ENCODE measurements at places on chromosomes 5 and 9.

DNA sequence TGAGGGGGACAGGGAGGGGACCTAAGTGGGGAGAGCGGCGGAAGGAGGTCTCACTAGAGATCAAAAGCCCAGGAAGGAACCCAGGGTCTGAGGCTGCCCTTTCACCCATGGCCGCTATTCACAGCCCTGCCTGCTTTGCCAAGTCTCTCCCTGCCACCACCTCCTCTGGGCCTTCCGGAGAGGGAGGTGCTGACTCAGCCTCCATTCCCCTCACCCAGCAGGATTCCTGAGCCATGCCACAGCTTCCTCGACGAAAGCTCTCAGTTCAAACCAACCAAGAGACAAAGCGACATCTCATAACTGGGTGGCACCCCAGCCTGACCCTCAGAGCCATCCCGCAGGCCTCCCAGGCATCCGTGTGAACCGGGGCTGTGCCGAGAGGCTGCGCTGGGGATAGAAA is 36.7 kb downstream of the PAX5 start:
- DNase-seq: no peak

- peak; percentile 14 for DNase-seq
Observed at GRCh38 chr5:1516615-1517601, 6.9 kb downstream of the LPCAT1 start.

- no peak for DNase-seq
Observed at GRCh38 chr9:124511426-124511840, 4.2 kb upstream of the NR5A1 start.

DNA sequence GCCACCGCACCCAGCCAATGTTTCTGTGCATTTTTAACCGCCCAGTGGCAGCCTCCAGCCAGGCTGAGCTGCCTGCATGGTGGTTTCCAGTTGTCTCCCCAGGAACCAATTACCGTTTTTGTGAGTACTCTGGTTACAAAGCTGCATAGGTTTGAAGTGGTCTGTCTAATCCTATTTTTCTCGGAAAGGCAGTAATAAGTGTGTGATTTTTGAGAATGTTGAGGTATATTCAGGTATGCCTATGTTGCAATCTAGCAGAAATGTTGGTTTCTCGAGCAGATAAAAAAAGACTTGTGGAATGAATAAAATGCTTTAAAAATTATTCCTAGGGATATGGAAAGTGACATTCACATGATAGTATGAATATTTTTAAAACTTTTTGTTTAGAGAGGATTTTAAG is 41.5 kb upstream of the ANKH start:
- DNase-seq: peak; percentile 37

- DNase-seq: peak; percentile 5
Observed at GRCh38 chr5:136656811-136657210, 291.5 kb upstream of the TRPC7 start.

- no peak for DNase-seq
Observed at GRCh38 chr9:15272377-15272928, 34.6 kb downstream of the TTC39B start.

DNA sequence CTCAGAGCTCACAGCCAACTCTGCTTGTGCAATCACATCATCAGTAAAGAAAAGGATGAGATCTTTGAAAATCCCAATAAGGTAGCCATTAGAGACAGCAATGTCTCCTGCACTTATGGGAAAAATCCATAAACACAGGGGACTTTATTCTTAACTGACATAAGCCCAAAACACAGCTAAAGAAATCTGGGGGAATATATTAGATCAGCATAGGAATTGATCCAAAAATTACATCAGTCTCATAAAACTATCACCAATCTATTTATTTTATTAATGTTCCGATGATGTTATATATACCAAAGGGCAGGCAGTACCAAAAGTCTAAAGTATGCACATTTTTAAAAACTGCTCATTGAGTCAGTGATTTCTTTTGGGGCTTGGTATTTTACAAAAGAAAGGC is 6.9 kb downstream of the MRPS27 start:
- DNase-seq: no peak

- no peak for DNase-seq
Observed at GRCh38 chr9:109474170-109474569, 23.9 kb downstream of the PTPN3 start.

DNA sequence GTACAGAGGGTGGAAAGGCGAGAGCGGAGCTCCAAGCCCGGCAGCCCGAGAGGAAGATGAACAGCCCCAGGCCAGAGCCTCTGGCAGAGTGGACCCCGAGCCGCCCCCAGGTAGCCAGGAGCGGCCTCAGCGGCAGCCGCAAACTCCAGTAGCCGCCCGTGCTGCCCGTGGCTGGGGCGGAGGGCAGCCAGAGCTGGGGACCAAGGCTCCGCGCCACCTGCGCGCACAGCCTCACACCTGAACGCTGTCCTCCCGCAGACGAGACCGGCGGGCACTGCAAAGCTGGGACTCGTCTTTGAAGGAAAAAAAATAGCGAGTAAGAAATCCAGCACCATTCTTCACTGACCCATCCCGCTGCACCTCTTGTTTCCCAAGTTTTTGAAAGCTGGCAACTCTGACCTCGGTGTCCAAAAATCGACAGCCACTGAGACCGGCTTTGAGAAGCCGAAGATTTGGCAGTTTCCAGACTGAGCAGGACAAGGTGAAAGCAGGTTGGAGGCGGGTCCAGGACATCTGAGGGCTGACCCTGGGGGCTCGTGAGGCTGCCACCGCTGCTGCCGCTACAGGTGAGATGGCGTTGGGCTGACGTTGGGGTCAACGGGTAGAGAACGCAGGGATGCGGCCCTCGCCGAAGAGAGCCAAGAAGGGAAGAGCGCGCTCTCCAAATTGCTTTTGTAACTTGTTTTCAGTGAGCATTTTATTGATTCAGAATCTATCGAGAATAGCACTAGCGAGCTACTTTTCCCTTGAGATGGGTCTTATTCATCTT is at the start of gene PTGER4:
TSS of gene PTGER4 (plus strand) at position 3 of the 769 bp plus-strand sequence. CDS start 1,079 bp downstream, outside the sequence.
- no peak for DNase-seq

- no peak for DNase-seq
Observed at GRCh38 chr9:6897898-6898302, 140.1 kb downstream of the KDM4C start.

DNA sequence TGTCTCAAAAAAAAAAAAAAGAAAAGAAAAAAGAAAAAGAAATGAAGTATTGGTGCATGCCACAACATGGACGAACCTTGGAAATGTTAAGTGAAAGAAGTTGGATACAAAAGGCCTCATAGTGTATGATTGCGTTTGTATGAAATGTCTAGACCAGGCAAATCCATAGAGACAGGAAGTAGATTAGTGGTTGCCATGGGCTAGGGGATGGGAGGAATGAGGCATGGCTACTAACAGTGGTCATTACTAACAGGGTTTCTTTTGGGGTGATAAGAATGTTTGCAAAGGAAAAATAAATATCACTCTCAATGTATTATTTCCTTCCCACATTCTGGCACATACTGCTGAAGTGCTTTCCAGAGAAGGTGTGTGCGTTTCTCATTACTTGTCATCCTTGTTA is 44.1 kb downstream of the UGCG start:
- DNase-seq: no peak

DNA sequence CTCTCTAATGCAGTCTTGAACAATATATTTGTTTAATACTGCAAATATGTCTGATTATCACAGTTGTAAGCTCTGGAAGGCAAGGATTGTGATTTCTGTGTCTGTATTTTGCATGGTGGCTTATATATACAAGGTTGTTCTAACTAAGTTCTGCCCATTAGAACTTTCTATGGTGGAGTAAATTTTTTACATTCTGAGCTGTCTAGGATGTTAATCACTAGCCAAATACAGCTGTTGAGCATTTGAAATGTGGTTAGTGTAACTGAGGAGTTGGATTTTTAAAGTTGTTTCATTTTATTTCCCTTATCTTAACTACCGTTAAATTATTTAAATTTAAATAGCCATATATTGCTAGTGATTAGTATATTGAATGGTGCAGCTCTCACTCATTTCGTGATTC is 64.3 kb upstream of the DMRTA1 start:
- DNase-seq: no peak

GRCh38 chr5:168746893-168747640 is 167.9 kb upstream of the PANK3 start:
- no peak for DNase-seq

- no peak for DNase-seq
Observed at GRCh38 chr5:84237126-84237525, 147.6 kb downstream of the EDIL3 start.

DNA sequence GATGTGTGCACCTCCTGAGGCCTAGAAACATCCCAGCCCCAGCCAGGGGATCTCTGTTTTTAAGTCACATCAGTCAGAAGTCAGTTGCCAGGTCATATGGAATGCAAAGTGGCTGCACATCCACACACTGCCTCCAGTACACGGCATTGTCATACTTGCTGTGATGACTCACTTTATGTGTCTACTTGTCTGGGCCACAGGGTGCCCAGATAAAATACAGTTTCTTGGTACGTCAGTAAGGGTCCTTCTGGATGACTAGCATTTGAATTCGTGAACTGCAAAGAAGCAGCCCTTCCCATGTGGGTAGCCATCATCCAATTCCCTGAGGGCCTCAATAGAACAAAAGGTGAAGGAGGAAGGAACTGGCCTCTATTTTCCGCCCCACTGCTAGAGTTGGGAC is 27.7 kb downstream of the AUH start:
- peak; percentile 5 for DNase-seq

DNA sequence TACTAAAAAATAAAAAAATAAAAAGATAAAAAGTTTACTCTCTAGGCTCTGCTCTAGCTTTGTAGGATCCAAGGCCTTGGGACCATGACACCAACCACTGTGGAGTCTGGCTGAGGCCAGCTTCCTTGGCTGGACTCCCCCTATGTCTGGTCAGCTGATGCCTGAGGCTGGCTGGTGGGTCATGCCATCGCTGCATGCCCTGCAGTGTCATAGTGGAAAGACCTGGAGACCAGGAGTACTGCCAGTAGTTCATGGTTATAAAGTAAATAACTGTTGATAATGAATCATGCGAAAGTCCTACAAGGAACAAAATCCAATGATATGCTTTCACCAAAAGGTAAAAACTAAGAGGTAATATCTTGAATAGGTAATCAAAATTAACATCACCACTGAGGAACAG is 43.2 kb downstream of the GARNL3 start:
- no peak for DNase-seq

DNA sequence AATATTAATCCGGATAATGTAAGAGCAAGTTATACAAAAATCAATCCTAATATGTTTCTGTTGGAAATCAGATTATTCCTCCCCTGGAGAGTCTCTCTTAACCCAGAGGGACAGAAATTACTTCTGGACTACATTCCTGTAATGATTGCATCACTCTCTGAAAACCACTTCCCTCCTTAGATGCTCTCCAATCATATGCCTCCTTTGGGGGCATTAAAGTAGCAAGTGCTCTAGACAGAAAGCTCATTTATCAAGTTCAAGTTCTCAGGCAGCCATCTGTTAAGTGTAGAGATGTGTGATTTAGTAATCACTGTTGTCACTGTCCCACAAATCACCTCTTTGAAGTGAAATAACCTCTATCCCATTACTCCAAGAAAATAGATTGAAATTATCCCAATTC is 247.1 kb downstream of the SLCO4C1 start:
- no peak for DNase-seq

GRCh38 chr5:88145221-88145610 is 123.4 kb downstream of the TMEM161B start:
- no peak for DNase-seq

DNA sequence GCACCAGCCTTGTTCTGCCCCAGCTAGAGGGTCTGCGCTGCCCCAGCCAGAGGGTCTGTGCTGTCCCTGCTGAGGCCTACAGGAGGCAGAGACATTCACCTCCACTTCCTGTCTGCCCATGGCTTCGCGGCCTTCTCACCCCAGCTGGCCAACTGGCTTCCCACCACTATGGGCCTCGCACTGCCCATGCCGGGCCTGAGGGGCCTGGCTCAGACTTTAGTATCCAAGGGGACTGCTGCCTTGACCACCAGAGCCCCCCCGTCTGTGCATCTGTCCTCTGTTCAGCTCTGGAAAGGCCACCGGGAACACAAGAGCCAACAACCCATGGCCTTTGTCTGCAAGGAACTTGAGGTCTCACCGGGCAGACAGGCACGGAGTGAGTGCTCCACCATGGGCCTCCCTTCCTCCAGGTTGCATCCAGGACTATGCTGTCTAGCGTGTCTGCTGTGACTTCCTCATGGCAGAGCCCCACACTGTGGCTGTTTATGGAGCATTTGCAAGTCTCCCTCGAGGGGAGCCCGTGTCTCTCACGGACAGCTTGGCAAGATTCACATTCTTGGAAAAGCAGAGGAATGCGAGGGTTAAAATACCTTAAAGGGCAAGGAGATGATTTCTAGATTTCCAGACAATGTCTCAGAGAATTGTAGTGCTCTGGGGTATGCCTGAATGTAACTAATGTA is 1.7 kb downstream of the DCANP1 start:
- no peak for DNase-seq

- no peak for DNase-seq
Observed at GRCh38 chr5:40681363-40682153, 1.8 kb downstream of the PTGER4 start.

GRCh38 chr5:8710426-8710930 is 835.4 kb downstream of the SEMA5A start:
- DNase-seq: no peak

DNA sequence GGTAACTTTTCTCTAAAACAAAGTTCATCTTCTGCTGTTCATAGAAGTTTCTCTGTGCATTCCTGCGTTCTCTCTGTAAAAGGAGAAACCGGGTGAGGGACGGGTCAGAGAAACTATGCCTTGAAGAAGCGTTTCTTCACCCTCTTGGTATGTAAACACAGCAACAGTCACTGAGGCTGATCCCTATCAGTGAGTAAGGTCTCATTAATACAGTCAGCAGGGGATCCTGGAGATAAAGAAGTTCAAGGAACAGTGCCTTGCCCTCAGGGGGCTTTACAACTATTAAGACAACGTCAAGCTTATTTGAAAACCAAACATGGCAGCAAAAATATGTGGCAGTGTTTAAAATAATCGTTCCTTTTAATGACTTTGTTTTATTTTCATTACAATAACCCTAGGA is 202.9 kb upstream of the IL12B start:
- peak; percentile 72 for DNase-seq

GRCh38 chr5:77990020-77990419 is 213.9 kb upstream of the TBCA start:
- DNase-seq: no peak

DNA sequence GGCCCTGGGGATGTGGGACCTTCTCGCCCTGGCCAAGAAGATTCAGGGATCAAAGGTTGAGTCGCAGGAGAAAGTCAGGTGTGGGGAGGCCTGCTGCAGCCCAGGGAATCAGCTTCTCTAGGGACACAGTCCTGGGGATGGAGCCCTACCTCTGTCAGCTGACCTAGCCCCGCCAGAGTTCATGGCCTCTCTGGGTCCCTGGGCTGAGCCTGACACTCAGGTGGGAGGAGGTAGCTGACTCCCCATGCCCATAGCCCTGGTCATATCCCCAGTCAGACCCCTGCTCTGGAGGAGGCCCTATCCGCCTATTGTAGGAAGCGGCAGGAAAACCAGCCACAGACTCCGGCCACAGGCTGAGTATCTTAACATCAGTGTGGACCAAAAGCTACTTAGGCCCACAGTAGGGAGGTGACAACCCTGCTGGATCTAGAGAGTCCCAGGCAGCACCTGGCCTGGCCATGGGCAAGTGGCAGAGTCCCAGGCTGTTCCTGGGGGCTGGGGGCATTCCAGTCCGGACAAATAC is 15.0 kb upstream of the MRNIP start:
- no peak for DNase-seq
